ENCODE measurements at places on chromosomes 12 and 14.

GRCh38 chr14:64201921-64202545 lies 92.1 kb downstream of the ESR2 start:
- DNase-seq = no peak

DNA sequence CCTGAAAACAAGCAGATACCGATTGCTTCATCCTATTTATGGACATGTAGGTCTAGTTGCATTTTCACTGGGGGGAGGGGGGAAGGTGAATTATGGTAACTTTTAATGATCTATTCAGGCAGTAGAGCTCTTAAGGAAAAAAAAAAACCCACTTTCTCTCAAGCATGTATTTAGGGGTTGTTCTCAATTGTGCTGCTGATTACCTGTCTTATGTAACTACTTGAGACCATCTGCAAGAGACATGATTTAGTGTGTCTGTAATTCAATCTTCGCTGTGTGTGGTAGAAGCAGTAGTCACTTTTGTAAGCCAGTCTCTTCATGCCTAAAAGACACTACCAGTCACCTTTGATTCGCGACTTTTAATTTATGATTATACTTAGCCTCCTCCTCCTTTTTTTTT lies 8.9 kb downstream of the CALM1 start:
- no peak for DNase-seq

- DNase-seq = no peak
Observed at GRCh38 chr14:56170877-56171422, 52.7 kb downstream of the PELI2 start.

GRCh38 chr14:28777471-28778137 lies 11.0 kb downstream of the FOXG1 start:
- DNase-seq = no peak

DNA sequence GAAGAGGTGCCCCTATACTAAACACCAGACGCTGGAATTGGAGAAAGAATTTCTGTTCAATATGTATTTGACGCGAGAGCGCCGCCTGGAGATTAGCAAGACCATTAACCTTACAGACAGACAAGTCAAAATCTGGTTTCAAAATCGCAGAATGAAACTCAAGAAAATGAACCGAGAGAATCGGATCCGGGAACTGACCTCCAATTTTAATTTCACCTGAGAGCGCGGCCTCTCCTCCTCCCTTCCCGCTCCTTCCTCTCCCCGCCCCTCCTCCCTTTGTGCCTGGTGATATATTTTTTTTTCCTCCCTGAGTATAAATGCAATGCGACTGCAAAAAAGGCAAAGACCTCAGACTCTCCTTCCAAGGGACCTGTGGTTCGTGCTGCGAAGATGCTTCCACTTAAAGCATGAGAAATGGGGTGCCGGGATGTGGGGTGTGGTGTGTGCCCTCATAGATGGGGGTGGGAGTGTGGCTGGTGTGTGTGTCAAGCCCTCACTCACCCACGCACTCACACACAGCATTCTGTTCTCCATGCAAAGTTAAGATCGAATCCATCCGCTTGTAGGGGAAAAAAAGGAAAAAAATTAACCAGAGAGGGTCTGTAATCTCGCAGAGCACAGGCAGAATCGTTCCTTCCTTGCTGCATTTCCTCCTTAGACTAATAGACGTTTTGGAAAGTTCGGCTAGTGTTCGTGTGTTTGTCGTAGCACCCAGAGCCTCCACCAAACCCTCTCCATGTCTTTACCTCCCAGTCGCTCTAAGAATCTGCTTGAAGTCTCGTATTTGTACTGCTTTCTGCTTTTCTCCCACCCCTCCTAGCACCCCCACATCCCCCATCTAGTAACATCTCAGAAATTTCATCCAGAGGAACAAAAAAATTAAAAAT lies 4.5 kb downstream of the HOXC10 start:
- DNase-seq = no peak

DNA sequence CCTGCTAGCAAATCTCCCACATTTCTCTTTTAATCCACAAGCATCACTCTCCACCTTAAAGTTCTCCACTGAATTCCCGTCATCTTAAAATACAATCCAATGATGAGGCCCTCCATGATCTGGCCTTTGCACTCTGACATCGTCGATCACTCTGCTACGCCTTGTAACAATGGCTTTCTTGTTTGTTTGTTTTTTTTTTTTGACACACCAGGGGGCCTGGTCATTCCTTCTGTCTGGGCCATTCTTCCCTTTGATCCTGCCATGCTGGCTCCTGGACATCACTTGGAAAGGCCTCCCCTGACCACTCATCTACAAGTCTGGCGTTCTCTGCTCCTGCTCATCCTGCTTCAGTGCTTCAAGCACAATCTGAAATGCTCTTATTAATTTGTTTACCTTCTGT lies 233.5 kb downstream of the PPM1H start:
- no peak for DNase-seq

GRCh38 chr12:109445191-109445609 lies 31.9 kb downstream of the KCTD10 start:
- no peak for DNase-seq

GRCh38 chr12:47024463-47024862 lies 55.0 kb upstream of the PCED1B start:
- DNase-seq = no peak

DNA sequence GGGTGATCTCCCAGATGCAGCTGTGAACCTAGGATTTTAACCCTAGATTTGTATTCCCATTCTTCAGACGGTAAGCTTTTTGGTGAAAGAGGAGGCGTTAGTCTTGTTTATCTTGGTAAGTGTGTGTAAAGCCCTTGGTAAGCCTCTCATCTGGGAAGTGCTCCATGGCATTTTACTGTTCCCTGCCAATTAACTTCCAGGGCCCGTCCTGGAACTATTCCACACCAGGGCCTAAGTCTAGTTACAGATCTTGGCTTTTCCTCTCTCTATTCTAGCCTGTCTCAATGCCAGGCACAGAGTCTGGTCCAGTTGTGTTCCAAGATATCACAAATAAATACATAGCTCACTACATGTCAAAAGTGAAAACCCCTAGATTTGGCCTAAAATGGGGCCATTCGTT lies 42.4 kb downstream of the YEATS4 start:
- no peak for DNase-seq

GRCh38 chr14:31792726-31793125 lies 231.5 kb downstream of the NUBPL start:
- no peak for DNase-seq

DNA sequence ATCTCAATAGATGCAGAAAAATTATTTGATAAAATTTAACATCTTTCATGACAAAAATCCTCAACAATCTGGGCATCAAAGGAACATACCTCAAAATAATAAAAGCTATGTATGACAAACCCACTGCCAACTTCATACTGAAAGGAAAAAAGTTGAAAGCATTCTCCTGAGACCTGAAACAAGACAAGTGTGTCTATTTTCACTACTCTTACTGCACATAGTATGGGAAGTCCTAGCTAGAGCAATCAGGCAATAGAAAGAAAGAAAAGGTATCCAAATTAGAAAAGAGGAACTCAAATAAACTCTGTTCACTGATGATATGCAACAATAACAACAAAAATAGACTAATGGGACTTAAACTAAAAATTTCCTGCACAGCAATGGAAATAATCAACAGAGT lies 90.1 kb downstream of the SLCO1B1 start:
- no peak for DNase-seq
